ENCODE measurements at places on chromosomes 4 and X.

GRCh38 chr4:70298051-70298450 lies 36.7 kb upstream of the CABS1 start:
- no peak for DNase-seq

GRCh38 chrX:127030016-127030748 lies 210.7 kb downstream of the PRR32 start:
- no peak for DNase-seq

DNA sequence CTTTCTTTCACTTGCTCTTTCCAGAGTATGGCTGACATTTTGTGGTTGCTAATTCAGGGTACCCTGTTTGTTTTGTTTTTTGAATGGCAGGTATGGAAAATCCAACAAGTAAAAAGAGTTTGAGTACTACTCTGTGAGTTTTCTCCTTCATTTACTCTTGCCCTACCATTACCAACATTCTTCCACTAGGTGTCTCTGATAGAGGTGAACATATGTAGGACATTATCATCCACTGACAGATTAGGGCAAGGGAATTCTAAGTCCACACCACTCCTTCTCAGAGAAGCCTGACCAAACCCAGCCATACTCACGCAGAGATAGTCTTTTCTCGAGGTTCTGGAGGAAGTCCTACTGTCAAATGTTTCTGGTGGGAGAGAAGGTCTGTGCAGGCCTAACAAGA lies 36.7 kb upstream of the HDAC8 start:
- peak; percentile 58 for DNase-seq

DNA sequence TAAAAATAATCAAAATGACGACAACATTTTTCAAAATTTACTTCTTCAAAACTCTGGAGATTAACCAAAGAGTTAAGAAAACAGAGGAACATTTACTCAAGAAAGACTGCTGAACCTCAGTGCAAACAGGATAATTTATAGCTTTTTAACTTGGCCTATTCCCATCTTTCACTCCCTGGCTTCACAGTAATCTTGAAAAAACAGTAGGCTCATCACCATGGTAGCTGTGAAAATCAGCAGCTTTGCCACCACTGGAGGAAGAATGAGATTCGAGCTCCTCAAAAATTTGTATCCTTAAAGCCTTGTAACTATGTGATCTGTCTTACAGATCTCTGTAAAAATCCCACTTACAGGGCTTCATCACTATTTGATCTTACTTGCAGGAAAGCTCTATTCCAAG lies 447.7 kb upstream of the CTSO start:
- no peak for DNase-seq

DNA sequence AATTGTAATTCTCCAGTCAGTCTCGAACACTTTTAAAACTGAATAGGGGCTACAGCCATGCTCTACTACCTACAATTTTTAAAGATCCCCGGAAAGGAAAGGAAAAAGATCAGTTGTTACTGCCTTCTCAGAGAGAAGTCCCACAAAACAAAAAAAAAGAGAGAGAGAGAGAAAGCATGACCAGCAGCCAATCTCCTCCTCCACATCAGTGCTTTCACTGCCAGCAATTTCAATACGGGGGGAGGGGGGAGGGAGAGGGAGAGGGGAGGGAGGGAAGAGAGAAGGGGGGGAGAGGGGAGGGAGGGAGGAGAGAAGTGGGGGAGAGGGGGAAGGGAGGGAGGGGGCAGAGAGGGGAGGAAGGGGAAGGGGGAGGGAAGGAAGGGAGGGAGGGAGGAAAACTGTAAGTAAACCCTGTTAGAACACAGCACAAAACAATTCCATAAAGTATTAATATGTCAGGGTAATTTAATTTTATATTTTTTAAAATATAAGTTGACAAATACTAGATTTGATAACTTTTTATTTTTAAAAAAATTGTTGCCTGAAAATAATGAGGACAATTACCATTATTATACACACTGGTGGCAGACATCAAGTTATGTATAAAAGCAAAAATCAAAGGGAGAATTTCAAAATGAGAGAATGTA lies 108.0 kb downstream of the LRBA start:
- peak; percentile 14 for DNase-seq

GRCh38 chr4:3752022-3752421 lies 14.2 kb upstream of the ADRA2C start:
- no peak for DNase-seq

GRCh38 chr4:1721666-1722550 lies 587 bp downstream of the TACC3 start:
- no peak for DNase-seq

GRCh38 chr4:105061136-105061696 lies 85.5 kb upstream of the TET2 start:
- peak; percentile 2 for DNase-seq

DNA sequence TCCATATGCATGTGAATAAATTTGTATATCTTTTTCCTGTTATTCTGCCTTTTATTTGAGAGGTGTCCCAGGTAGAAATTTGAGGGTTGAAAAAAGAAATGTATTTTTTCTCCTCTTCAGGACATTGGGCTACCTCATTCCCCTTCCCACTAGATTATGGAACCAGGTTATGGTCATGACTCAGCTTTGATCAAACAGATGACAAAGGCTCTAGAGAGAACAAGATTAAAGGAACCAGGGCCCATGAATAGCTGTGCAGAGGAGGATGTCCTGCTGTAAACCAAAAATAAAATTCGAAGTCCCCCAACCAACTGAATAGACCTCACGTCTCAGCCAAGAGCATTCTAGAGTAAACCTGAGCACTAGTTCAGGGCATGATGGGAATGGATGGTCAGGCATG lies 313.2 kb downstream of the RAPGEF2 start:
- DNase-seq, result no peak

DNA sequence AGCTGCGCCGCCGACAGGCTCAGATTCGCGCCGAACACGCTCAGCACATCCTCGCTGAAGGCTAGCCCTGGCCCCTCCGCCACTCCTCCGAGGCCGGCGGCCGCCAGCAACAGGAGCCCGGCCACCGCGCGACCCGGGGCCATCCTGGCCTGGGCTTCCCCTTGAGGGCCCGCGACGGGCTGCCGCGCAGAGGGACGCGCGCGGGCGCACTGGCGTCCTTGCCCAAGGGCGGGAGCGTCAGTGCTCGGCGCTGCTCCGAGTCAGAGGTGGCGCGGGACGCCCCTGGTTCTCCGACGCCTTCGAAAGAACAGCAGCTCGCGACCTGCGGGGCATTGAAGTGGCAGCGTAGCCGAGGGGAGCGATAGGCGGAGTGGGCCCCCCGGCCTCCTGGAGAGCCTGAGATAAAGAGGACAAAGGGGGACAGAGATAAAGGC lies 745 bp downstream of the SLC39A8 start:
- DNase-seq, result peak; percentile 64

- DNase-seq, result peak; percentile 68
These were observed 402.5 kb downstream of the RAPGEF2 start for GRCh38 chr4:159505266-159505975.

DNA sequence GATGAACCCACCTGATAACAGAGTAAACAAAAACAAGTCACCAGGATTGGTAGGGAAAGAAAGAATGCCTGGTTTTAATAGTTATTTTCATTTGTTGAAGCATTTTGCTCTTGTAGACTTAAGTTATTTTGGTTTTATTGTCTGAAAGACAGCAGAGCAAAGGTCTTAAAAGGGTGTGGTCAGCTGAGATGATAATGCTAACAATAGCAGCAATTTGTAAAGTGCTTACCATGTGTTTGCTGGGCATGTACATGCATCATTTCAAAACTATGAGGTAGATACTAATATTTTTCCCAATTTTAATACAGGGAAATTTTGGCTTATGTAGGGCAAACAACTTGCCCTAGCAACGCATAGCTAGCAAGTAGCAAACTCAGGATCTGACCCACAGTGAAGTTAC lies 46.8 kb upstream of the SLC10A4 start:
- DNase-seq, result no peak

- DNase-seq, result no peak
These were observed 435.2 kb upstream of the AMOT start for GRCh38 chrX:113275804-113276203.

- DNase-seq, result no peak
These were observed 1381.5 kb upstream of the ADGRL3 start for GRCh38 chr4:59818656-59819055.

GRCh38 chrX:65576160-65576559 lies 41.6 kb upstream of the LAS1L start:
- no peak for DNase-seq

DNA sequence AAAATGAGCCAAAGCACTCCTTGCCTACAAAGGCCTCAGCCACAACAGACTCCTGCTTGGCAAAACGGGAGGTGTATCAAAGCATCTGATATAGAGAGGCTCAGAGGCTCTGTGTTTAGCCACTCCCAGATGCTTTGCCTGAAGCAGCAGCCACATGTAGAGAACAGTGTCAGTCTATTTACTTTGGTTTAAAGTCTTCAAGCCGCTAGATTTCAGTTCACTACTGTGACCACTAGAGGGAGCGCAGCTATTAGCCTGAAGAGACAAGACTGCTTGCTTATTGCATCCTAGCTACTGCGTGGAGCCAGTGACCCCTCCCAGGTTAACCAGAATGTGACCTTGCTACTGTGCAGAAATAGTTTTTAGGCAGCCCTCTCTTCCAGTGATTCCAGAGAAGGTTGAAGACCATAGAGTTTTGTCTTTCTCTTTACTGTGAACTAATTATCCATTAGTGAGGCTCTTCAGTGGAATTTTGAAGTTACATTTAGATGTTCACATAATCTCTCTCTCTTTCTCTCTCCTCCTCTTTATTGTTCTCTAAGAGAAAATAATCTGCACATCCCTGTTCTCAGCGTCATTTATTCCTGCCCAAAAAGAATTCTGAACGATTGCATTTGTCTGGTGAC lies 39.3 kb downstream of the BMP3 start:
- peak; percentile 96 for DNase-seq

- no peak for DNase-seq
These were observed 8.1 kb downstream of the RPL9 start for GRCh38 chr4:39450618-39451017.

DNA sequence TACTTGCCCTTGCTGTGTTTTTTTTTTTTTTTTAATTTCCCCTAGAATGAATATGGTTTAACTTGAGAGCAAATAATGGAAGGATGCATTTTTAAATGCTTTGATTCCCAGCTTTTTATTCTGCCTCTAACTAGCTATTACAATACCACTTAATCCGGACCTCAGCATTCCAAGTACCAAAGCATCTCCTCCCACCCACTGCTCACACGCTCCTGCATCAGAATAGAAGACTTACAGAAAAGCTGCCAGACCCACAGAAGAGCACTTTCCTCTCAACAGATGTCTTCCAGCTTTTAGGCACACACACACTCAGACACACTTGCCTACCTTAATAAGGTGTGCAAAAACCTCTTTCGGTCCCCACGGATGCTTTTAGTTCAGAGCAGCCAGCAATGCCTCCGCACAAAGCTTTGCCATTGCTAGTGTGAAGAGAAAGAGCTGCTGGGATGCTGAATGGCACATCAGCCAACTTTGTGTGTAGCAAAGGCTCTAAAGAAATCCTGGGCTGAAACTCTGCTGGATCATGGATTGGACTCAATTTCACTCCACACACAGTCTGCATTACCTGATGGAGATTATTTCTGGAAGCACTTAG lies 1056.2 kb downstream of the DMD start:
- no peak for DNase-seq

DNA sequence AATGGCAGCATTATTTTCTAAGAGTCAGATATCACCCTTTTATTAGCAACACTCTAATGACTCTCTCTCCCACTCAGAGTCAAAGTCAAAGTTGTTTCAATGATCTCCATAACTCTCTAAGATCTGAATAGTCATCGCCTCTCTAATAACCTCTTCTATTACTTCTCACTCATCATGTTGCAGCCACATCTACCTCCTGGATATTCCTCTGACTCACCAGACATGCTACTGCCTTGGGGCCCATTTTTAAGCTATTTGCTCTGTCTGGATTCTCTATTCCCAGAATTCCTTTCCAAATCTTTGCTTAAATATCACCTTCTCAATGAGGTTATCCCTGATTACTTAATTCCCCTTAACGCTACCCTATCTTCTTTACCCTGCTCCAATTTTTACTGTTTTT lies 391.8 kb upstream of the MAGEB16 start:
- DNase-seq, result no peak

- peak; percentile 72 for DNase-seq
These were observed 63.7 kb upstream of the CD99 start for GRCh38 chrX:2627272-2627867.

GRCh38 chrX:12366440-12366839 lies 228.2 kb downstream of the FRMPD4 start:
- no peak for DNase-seq

DNA sequence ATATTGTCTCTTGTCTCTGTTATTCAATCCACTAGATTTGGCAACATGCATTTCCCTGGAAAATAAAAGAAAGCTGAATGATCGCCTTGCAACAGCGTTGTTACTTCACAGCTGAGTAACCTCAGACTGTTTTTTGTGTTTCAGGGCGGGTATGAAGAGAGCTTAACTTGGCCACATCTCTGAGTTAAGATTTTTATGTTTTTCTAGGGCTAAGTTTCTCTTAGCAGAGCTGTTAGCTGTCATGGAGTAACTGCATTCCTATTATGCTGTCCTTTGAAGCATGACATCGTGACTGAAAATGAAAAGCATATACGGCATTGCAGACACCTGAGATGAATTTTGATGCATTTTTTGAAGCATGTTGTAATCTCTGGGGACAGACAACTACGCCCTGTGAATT lies 1798.9 kb downstream of the PCDH7 start:
- DNase-seq, result peak; percentile 63

GRCh38 chr4:73620115-73620792 lies at the start of gene RASSF6:
Gene RASSF6, minus strand, starts transcription at chr4:73620436. Its CDS starts 8,641 bp downstream, at chr4:73611795.
- DNase-seq, result peak; percentile 27

DNA sequence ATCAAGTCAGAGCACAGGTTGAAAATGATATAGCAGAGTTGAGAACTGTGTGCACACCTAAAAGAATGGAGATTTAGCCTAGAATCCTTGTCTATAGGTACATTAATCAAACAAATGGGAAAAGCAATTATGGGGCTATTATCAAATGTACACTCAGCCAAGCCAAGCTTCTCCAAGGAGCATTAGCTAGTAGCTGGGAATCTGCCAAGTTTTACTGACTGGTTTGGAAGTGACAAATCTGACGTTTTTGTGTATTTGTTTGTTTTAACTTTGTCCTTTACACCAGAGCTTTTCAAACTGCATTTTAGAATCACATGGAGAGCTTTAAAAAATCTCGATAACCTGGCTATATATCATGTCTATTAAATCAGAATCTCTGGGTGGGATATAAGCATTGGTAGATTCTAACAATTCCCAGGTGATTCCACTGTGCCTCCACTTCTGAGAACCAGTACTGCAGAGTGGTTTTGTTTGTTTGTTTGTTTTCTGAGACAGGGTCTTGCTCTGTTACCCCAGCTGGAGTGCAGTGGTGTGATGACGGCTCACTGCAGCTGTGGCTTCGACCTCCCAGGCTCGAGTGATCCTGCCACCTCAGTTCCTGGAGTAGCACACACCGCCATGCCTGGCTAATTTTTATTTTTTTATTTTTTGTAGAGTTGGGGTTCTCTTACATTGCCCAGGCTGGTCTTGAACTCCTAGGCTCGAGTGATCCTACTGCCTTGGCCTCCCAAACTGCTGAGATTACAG lies 279.8 kb downstream of the UNC5C start:
- DNase-seq, result peak; percentile 46

GRCh38 chr4:67575232-67576058 lies 16.9 kb downstream of the STAP1 start:
- peak; percentile 74 for DNase-seq

DNA sequence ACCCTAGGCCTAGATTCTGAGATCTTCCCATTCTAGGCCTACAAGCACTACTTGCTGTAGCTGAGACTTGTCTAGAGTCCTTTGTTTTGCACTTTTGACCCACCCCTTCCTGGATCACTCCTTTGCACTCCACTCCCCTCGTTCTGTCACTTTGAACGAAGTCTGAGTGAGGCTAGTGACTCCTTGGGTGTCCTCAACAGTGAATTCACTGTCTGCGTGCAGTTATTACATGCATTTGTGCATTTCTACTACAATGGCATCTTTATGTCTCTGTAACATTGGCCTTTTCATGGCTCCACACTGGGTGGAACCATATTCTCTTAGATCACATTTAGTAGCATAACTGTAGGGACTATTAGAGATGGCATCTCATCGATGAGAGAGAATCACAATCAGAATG lies 50.5 kb downstream of the OCRL start:
- DNase-seq, result no peak
